IPS DF 6.9 (cell line): ENCODE measurements at places on chromosomes 5 and 9.

DNA sequence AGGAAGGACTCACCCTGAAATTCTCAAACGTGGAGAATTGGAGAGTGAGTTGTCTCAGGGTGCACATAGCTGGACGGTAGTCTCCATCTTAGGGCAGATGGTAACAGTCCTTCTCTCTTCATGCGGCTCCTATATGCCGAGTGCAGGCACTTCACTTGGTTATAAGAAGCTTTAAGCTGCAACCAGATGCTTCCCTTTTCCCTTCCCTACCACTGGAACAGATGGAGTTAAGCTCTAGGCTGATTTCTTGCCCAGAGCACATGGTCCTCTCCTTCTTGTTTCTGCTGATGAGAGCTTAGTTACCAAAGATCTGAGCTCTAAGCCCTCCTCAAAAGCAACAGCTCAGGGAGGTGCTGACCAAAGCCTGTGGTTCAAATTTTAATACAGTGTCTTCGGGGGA lies 355.7 kb downstream of the ARHGEF28 start:
- H3K27ac ChIP-seq = no peak overlapping the region
- H3K4me3 ChIP-seq = no peak overlapping the region
- DNase-seq = no peak
- H3K36me3 ChIP-seq = no peaks in the 10 kb centered on the region
- no peaks in the 10 kb centered on the region for H3K4me1 ChIP-seq
- H3K27me3 ChIP-seq = no peaks in the 10 kb centered on the region

DNA sequence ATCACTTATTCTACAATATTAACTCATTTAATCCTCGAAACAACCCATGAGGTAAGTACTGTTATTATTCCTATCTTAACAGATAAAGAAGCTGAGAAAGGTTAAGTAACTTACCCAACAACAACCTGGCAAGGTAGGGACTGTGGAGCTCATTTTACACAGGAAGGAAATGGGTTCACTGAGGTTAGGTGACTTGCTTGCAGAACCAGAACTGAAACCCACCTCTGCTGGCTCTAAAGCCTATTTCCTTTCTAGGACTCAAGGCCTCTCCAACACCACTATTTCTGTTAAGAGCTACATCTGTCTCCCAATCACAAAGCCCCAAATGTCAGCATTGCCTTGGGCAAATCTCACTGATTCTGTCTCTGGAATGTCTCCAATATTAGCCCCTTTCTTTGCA lies 38.9 kb upstream of the IFNK start:
- H3K27me3 ChIP-seq = no peaks in the 10 kb centered on the region
- H3K27ac ChIP-seq = no peak overlapping the region
- DNase-seq = no peak
- H3K36me3 ChIP-seq = no peaks in the 10 kb centered on the region
- no peak overlapping the region for H3K4me3 ChIP-seq
- peaks cover 7% of the 10 kb centered on the region; the same call in 1 of the 2 replicates for H3K4me1 ChIP-seq

DNA sequence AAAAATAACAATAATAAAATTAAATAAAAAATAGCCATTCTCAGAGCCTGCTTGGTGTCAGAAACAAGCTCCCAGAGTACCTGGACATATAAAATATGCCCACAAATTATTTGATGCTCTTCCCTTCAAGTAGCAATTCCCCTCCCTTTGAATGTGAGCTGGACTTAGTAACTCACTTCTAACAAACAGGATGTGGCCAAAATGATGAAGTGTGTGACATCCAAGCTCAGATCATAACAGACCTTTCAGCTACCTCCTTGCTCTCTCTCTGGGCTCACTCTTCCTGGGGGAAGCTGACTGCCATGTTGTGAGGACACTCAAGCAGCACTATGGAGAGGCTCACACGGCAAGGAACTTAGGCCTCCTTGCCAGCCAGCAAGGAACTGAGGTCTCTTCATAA lies 69.0 kb downstream of the SPRY4 start:
- no peak overlapping the region for H3K4me3 ChIP-seq
- H3K4me1 ChIP-seq = no peaks in the 10 kb centered on the region
- H3K36me3 ChIP-seq = no peaks in the 10 kb centered on the region
- DNase-seq = no peak
- no peak overlapping the region for H3K27ac ChIP-seq
- H3K27me3 ChIP-seq = no peaks in the 10 kb centered on the region

DNA sequence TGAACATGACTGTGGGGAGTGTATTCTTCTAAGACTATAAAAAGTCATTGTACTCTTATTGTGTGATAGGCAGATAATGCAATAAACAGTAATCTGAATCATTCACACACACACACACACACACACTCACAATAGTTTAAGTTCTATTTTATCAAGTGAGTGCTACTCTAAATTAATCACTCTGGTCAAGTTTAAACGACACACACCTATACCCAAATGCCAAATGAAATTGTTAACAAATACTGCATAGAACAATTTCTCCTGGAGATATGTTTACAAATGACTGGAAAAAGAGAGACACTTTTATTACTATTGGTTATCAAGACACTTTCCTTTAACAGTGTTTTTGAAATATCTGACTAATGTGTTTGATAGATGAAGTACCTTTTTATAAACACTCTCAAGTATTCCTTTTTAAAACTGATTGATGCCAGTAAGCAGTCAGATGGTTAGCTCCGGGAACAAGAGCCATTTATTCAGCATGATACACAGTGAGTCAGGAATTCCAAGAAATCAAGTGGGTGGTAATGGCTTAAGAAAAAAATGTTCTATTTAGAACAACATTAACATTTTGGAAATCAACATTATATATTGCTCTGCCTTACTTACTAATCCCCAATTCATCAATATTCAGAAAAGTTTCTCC lies 521.6 kb upstream of the ST8SIA4 start:
- DNase-seq = no peak
- no peaks in the 10 kb centered on the region for H3K4me1 ChIP-seq
- no peaks in the 10 kb centered on the region for H3K36me3 ChIP-seq
- no peaks in the 10 kb centered on the region for H3K27me3 ChIP-seq
- no peak overlapping the region for H3K4me3 ChIP-seq

GRCh38 chr5:124789104-124789605 lies 42.7 kb upstream of the ZNF608 start:
- no peaks in the 10 kb centered on the region for H3K27me3 ChIP-seq
- H3K27ac ChIP-seq = no peak overlapping the region
- no peaks in the 10 kb centered on the region for H3K36me3 ChIP-seq
- no peak for DNase-seq
- no peak overlapping the region for H3K4me3 ChIP-seq

DNA sequence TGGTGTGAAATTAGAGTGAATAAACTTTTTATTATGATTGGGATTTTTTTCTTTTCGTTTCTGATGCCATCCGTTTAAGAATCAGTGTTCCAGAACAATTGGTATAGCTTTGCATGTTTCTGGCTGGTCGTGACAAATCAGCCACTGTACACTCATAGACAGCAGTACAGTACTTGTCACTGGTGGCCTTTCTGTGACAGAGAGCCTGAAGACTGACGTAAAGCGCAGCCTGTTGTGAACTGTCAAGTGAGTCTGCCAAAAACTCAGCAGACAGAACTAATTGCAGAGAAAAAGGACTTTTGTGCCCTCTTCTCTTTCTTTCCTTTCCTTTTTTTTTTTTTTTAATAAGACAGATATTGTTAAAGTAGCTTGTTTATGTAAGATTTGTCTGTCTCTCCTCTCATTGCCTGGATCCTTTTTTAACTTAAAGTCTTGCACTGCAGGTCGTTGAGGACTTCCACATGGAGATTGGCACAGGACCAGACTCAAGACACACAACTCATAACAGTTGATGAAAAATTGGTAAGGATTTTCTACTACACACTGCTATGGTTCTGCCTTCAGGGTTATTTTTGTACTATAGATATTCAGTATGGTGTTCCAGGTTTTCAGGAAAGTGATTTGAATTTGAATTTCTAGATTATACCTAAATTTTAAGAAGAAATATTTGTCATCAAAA lies 42.7 kb downstream of the NDUFS4 start:
- no peak overlapping the region for H3K27ac ChIP-seq
- no peaks in the 10 kb centered on the region for H3K36me3 ChIP-seq
- no peaks in the 10 kb centered on the region for H3K4me1 ChIP-seq
- H3K27me3 ChIP-seq = no peaks in the 10 kb centered on the region
- H3K4me3 ChIP-seq = no peak overlapping the region
- DNase-seq = no peak

GRCh38 chr5:158840193-158840592 lies 259.5 kb downstream of the EBF1 start:
- H3K4me1 ChIP-seq = no peaks in the 10 kb centered on the region
- no peak overlapping the region for H3K27ac ChIP-seq
- no peaks in the 10 kb centered on the region for H3K27me3 ChIP-seq
- no peak overlapping the region for H3K4me3 ChIP-seq
- H3K36me3 ChIP-seq = no peaks in the 10 kb centered on the region
- no peak for DNase-seq

DNA sequence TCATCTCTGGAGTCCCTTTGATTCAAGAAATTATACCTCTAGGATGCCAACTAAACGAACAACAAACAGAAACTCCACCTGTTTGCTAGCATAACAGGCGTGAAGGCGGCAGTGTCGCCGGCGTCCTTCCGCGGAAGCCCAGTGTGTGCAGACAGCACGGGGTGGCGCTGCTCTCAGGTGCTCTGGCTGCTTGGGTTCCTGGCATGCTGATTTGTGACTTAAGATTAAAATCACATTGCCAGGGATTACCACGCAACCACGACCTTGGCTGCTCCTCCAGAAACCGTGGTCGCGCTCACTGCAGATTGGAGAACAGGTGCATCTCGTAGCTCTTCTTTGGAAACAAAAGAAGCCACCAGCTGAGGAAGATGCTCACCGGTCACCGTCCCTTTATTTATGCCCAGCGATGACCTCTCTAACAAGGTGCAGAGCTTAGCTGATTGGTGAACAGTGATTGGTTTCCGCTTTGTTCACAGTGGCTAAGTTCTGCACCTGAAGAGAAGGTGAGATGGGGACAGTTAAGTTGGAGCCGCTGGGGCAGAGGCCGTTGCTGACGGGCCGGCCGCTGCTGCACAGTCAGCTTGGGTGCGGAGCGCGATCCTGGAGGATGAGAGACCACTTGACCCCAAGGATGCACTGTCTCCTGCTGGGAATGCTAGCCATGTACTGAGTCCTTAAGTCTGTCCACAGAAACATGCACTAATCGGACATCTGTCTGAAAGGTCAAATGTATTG lies 232.3 kb downstream of the FANCC start:
- H3K4me1 ChIP-seq = no peaks in the 10 kb centered on the region
- H3K4me3 ChIP-seq = no peak overlapping the region
- no peak overlapping the region for H3K27ac ChIP-seq
- DNase-seq = no peak

DNA sequence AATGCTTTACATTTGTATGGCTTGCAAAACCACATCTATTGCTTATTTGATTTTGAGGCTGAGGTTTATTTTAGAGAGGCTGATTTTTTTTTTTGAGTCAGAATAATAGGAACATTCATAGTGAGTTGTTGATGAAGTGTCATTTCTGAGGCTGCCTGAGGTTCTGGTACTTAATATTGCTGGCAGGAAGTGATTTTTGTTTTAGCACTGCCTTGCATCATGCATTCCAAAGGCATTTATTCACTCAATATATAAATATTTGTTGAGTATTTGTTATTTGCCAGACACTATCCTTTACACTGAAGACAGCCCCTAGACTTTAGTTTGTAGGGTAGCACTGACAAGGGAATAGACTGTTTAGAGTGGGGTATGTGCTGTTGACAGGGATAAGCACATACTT lies 2.7 kb downstream of the RNF20 start:
- no peaks in the 10 kb centered on the region; the same call in 1 of the 2 replicates for H3K36me3 ChIP-seq
- no peak for DNase-seq
- H3K27ac ChIP-seq = no peak overlapping the region
- no peaks in the 10 kb centered on the region for H3K4me1 ChIP-seq
- no peaks in the 10 kb centered on the region for H3K27me3 ChIP-seq

DNA sequence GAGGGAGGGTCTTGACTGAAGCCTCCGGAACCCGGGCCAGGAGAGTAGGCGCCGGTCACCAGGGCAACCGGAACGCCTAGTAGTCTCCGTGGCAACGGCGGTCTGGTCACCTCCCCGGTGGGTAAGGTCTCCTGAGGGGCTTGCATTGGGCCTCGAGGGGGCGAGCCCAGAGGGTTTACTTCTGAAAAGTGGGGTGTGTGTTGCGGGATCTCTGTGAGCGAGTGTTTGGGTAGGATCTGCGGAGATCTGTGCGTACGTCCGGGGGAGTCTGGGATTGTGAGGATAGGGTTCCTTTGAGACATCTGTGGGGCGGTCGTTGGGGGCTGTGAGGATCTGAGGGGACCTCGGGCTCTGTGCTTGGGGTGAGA lies at the start of gene FAM221B:
TSS of gene FAM221B (minus strand) at position 17 of the 368 bp plus-strand sequence. CDS start 2,571 bp downstream, outside the sequence.
- no peak for DNase-seq
- peak within 1 kb of the TSS; percentile 90 for H3K4me3 ChIP-seq
- peaks cover 1% of the 10 kb centered on the region; the same call in 1 of the 2 replicates for H3K4me1 ChIP-seq
- no peaks in the 10 kb centered on the region for H3K36me3 ChIP-seq
- H3K27ac ChIP-seq = no peak within 1 kb of the TSS

GRCh38 chr9:108743901-108744371 lies 111.8 kb downstream of the ACTL7B start:
- H3K4me1 ChIP-seq = 0 out of 2 replicates have a peak, but pooled peaks cover 2% of the 10 kb centered on the region
- no peaks in the 10 kb centered on the region for H3K36me3 ChIP-seq
- no peak overlapping the region for H3K4me3 ChIP-seq

- no peaks in the 10 kb centered on the region for H3K4me1 ChIP-seq
- no peak for DNase-seq
- no peak overlapping the region for H3K27ac ChIP-seq
- H3K4me3 ChIP-seq = no peak overlapping the region
- H3K27me3 ChIP-seq = no peaks in the 10 kb centered on the region
These were observed 277.0 kb downstream of the SMARCA2 start for GRCh38 chr9:2291980-2292704.

GRCh38 chr5:94916619-94917018 lies 298.1 kb downstream of the SLF1 start:
- H3K27me3 ChIP-seq = no peaks in the 10 kb centered on the region
- no peaks in the 10 kb centered on the region for H3K36me3 ChIP-seq
- no peaks in the 10 kb centered on the region for H3K4me1 ChIP-seq
- H3K27ac ChIP-seq = no peak overlapping the region
- DNase-seq = no peak
- no peak overlapping the region for H3K4me3 ChIP-seq

DNA sequence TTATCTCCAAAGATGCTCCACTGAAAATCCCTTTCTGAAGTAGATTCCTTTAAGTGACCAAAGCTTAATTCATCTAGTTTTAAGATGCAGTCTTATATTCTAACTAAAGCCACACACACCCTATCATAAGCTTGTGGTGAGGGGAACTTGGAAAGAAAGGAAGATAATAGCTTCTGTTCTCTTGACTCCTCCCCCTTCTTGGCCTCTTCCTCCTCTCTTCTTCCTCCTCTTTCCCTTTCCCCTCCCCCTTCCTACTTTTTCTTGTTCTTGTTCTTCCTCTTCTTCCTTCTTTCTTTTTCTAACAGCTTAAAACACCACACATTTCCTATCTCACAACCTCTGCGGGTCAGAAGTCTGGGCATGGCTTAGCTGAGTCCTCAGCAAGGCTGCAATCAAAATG lies 23.5 kb downstream of the IL7R start:
- no peak overlapping the region for H3K27ac ChIP-seq
- H3K4me3 ChIP-seq = no peak overlapping the region
- no peaks in the 10 kb centered on the region for H3K36me3 ChIP-seq
- no peaks in the 10 kb centered on the region for H3K27me3 ChIP-seq
- no peak for DNase-seq

DNA sequence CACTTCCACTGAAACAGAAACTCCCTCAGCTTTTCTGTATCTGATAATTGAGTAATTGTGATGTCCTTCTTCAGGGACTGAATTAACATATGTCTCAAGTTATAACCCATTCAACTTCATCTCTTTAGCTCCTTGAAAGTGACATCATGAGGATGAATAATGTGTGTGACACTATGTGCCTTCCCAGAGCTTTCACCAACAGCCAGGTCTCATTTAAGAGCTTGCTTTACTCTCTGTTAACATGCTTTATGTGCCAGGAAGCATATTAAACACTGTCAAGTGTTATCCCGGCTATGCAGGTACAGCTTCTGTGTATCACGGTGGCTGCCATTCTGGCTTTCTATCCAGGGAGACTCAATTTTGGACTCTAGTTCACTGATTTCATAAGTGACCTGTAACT lies 799.9 kb downstream of the CDH12 start:
- no peak overlapping the region for H3K27ac ChIP-seq
- no peak overlapping the region for H3K4me3 ChIP-seq
- no peaks in the 10 kb centered on the region for H3K4me1 ChIP-seq
